CD4-positive, CD25-positive, alpha-beta regulatory T cell (primary cell): ENCODE measurements at places on chromosomes 7 and 10. TPM values are rescaled to one million over a fixed set of nuclear protein-coding genes. Genes with fewer than 3 reads are reported as not detected.

Gene SNX10
- total RNA-seq, result 14.4 TPM

GRCh38 chr7:12896316-12896715 is 208.9 kb downstream of the ARL4A start:
- DNase-seq, result no peak

- DNase-seq, result no peak
These were observed 8.5 kb downstream of the C10orf90 start for GRCh38 chr10:126661841-126662515.

- DNase-seq, result no peak
These were observed 356.5 kb upstream of the ZNF32 start for GRCh38 chr10:44004913-44005787.

- DNase-seq, result no peak
These were observed 185.6 kb downstream of the LRRC4 start for GRCh38 chr7:127845522-127846214.

Gene RAPGEF5
- total RNA-seq, result not detected

DNA sequence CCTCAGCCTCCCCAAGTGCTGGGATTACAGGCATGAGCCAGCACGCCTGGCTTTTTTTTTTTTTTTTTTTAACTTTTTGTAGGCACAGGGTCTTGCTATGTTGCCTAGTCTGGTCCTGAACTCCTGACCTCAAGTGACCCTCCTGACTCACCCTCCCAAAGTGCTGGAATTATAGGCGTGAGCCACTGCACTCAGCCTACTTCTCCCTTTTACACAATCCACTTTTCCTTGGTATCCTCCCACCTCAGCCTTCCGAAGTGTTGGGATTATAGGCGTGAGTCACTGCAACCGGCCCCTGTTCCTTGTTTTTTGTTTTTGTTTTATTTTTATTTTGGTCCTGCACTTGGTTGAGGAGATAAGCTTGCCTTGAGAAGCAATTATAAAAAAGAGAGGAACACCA is 75.9 kb upstream of the KMT2C start:
- DNase-seq, result no peak

DNA sequence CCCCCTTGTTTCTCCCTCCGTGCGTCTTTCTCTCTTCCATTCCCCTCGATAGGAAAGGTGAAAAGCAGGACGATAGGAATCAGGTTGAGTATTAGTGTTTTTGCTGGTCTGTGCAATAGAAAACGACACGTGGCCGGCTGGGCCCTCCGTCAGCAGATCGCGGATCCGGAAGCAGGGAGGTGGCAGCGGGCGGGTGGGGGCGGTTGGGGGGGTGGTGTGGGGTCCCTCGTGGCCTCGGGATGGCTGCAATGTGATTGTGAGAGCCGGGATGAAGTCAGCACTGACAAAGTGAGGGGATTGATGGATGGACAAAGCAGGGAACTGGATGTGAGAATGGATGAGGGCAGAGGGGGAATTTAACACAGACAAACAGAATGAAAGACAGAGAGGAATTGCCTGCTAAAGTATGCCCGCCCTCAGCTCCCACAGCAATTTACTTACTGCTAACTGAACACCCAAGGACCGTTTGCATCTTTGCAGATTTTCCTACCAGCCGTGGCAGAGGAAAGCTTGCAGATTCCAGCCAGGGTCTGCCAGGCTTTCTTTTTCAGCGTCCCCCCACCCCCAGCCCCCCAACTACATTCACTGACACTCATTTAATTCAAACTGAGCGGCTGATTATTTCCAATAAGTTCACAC is 280.9 kb downstream of the LRMDA start:
- no peak for DNase-seq

Gene CFAP46
- not detected for total RNA-seq

DNA sequence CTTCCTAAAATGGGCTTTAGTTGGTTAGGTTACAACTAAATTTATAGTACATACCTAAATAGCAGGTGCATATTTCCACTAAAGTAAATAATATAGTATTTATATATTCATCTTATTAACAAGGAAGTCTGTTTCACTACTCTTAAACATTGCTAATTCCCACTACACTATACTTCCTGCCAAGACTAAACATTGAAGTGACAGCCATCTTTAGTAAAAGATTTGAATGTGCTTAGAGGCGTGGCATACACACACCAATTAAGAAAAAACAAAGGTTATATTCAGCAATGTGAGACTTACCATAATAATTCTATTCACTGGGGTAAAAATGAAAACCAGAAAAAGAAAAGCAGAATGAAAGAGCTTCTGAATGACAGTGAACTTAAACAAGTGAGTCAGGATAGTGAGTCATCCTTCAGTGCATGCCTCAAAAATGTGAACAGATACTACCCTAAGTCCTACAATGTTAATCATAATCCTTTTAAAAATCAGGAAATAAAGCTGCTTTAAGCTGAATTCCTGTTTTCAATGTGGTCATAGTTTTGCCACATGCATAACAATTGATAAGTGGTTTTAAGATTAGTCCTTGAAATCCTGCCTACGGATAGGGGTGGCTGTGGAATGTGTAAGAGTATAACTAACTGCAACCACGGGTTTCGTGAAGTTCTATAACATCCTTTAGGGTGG is 59.4 kb downstream of the USP6NL start:
- DNase-seq, result no peak

- DNase-seq, result peak; percentile 6
These were observed 119.8 kb downstream of the NKX6-2 start for GRCh38 chr10:132665946-132666704.

Gene PNLIPRP3
- not detected for total RNA-seq

DNA sequence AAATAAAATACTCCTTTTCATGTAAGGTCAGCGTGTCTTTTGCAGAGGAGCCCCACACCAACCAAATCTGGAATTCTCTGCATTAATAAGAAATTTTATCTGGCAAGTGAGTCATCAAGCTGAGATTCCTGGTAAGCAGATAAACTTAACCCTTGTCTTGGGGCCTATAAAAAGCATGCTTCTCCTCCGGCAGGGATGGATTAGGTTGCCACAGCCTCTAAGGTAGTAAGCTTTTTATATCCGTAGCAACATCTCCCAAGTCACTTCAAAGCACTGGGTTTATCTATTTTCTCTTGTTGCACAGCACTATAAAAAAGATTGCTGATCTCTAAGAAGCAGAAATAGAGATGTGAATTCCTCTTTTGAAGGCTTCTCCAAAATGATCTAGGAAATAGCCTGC is 202.8 kb upstream of the NOBOX start:
- DNase-seq, result no peak

DNA sequence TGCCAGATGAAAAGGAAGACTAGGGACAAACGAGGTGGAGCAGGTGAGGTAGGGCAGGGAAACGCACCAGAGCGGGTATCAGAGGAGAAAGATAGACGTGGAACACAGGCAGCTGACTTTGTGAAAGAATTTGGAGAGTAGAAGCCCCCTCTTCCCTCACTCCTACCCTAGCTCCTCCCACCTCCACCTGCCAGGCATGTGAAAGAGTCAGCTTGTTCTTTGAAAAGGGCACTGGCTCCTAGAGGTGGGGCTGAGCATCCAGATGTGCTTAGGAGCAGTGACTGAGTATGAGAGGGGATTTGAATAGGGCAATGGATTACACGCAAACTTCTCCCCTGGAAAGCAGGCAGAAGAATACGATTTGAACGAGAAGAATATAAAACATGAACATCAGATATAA is 174.2 kb upstream of the INHBA start:
- no peak for DNase-seq

Gene SEM1
- 20.4 TPM for total RNA-seq

Gene PRKAR2B
- total RNA-seq, result 8.0 TPM

- no peak for DNase-seq
These were observed 14.5 kb downstream of the FAM24B start for GRCh38 chr10:122864901-122865300.

DNA sequence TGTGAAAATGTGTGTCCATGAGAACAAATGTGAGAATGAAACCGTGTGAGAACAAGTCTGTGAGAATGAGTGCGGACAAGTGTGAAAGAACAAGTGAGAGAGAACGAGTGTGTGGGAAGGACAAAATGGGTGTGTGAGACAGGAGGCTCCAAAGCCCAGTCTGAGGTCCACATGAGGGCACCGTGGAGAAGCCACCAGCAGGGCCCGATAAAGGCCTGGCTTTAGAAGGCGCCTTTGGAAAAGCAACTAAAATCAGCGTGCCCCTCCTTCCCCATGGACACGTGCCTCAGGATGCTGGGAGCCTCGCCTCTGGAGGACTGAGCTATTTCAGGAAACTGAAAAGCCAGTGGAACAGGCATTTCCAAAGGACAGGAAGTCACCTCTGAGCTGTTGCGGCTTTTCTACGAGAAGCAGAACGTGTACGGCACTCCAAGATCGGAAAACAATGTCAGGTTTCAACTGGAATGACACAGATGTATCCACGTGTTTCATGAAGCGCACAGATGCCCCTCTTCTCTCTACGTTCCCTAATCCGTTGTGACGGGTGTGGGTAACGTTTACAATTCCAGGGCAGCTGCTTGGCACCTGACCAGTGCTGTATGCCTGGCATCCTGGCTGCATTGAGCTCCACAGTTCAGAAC is 46.4 kb downstream of the ESYT2 start:
- no peak for DNase-seq

DNA sequence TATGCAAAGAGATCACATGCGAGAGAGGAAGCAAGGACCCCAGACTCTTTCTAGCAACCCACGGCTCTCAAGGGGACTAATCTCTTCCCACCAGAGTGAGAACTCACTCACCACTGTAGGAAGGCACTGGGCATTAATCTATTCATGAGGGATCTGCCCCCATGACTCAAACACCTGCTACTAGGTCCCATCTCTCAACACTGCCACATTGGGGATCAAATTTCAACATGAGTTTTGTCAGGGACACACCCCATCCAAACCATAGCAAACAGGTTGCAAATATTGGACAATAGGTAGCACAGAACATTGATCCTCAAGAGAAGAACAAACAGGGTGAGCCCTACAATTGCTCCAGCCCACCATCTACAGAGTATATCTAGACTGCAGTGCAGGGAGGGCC is 740.6 kb downstream of the LRMDA start:
- DNase-seq, result no peak

GRCh38 chr10:70747192-70747965 is 37.8 kb downstream of the TBATA start:
- DNase-seq, result no peak

DNA sequence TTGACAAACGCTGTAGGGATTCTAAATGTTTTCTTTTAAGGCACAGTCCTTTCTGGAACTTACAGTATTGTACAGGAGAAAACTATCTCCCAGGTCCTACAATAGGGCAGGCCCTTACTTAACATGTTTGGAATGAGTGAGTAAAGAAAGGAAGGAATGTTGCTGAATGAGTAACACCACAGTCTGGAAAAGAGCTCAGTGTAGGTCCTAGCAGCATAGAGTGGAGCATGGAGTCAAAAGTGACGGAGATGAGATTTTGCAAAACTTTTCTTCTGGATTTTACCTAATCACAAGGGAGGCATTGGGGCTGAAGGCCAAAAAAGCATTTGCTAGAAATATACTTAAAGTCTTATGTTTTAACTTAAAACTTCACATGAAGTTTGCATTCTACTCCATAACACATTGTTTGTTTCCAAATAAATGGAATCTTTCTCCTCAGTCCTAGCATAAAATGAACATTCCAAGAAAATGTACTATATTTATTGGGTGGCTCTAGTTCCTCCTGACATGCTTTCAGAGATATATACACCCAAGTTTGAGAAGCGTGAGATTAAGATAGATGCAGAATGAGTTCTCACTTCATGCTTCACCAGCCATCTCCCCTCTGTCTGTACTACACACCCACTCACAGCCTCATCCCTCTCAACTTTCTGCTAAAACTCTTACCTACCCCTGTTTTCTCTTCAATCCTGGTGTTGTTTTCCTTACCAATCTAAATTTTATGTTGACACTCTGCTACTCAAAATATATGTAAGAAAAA is 20.2 kb upstream of the ADD3 start:
- DNase-seq, result no peak

Gene PHYHIPL
- total RNA-seq, result not detected

- no peak for DNase-seq
These were observed 115.9 kb upstream of the DNAJB12 start for GRCh38 chr10:72470666-72471065.

DNA sequence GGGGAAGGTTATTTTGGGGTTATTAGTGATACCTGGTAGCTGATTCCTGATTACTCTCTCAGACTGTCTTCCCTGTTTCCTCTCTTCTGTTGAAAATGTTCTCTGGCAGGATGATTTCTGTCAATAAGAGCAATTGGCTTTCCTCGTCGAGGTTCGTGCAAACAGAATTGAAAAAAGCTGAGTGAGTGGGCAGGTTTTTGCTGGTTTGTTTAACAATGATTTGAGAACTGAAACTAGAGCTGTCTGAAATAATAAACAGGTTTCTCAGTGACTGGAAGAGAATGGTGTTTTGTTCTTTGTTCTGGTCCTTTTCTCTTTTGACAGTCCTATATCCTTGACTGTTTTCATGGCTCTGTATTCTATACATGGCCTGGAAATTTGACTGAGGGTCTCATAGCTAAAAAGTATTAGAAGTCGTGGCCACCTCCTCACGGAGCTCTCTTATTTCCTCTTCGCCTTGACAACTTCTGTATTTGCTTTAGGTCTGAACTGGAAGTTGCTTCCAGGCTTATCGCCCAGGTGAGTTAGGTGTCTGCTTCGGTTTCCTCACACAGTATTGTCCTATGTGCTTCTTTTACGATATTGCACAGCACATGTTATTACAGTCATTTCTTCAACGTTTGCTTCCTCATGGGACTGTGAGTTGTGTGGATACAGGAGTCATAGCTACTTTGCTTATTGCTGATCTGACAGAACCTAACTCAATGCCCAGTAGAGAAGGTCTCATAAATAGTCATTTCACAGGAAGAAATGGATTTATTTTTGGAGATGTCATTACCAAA is 403.6 kb downstream of the NRG3 start:
- DNase-seq, result no peak

- no peak for DNase-seq
These were observed 19.6 kb downstream of the PLCE1 start for GRCh38 chr10:94013331-94013760.

GRCh38 chr10:46229144-46229563 is 57.6 kb upstream of the ANTXRL start:
- no peak for DNase-seq

- no peak for DNase-seq
These were observed 50.9 kb downstream of the DGKB start for GRCh38 chr7:14851610-14852009.

DNA sequence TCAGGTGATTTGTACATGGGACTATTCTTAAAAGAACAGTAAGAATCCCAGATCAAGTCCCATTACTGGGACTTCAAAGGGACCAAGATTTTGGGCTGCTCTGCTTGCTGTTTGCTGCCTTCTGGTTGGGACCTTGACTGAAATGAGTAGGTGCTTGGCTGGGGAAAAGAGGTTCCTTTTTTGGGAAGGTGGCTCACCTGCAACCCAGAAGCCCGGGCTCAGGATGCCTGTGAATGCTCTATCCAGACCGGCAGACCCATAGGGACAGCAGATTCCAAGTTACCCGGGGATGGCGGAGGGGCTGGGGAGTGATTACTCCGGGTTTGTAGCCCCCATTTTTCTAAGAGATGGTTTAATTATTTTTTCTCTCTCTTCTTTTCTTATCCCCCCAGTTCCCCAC is 104.0 kb downstream of the CPXM2 start:
- no peak for DNase-seq

DNA sequence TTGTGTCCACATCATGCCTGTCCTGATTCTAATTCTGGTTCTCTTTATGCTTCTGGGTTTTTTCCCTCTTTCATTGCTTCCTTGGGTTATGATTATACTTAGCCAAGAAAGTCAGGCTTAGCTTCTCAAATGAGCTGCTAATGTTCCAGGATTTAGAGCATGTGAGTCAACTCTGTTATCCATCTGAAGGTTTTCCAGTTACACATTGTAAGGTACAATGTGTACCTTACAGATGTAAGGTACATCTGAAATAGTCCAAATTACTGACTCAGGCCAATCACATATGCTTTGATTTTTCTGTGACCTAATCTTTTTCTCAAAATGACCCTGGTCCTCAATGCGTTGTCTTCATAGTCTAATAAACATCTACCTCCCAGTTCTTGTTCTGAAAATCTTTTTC is 13.3 kb upstream of the MIOS start:
- DNase-seq, result no peak

Gene ADARB2
- total RNA-seq, result 2.9 TPM
